ENCODE measurements at places on chromosomes 13 and 19. TPM values are rescaled to one million over a fixed set of nuclear protein-coding genes. Genes with fewer than 3 reads are reported as not detected.

Gene ZNF296
- total RNA-seq: 4.1 TPM

- no peak for DNase-seq
These were observed 67.1 kb downstream of the KDM4B start for GRCh38 chr19:5035793-5036697.

Gene STK11
- 87.5 TPM for total RNA-seq

Gene KLK1
- 55.0 TPM for total RNA-seq

DNA sequence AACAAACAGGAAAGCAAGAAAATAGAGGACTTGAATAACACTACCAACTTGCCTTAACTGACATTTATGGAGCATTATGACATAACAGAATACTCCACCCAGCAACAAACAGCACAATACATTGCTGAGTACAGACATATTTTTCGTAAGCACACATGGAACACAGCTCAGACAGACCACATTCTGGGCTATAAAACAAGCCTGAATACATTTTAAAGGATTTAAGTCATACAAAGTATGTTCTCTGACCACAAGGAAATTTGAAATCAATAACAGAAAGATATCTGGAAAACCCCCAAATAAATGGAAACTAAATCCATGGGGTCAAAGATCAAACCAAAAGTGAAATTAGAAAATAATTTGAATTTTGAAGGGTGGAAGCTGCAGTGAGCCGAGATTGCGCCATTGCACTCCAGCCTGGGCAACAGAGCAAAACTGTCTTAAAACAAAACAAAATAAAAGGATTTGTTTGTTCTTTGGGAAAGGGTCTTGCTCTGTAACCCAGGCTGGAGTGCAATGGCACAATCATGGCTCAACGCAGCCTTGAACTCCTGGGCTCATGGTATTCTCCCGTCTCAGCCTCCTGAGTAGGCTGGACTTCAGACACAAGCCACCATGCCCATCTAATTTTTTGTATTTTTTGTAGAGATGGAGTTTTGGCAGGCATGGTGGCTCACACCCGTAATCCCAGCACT lies 5.6 kb downstream of the ZDHHC20 start:
- no peak for DNase-seq

Gene ZNF134
- 11.6 TPM for total RNA-seq

- DNase-seq: no peak
These were observed 1495.0 kb upstream of the PCDH20 start for GRCh38 chr13:62910541-62911060.

Gene IGFL2
- not detected for total RNA-seq

DNA sequence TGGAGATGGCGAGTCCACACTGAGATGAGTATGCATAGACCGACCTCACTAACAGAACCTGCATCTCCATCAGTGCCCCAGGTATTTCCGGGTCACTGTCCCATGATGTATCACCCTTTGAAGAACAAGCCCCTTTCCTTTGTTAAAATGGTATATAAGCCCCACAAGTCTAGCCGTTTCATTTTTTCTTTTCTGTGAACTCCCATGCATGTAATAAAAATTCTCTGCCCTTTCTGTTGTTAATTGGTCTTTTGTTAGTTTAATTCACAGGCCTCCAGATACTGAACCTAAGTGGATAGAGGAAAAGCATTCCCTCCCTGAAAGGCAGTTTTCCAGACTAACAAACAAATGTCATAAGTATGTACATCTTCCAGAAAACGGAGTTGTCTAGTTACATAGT lies 15.0 kb upstream of the CD177 start:
- no peak for DNase-seq

DNA sequence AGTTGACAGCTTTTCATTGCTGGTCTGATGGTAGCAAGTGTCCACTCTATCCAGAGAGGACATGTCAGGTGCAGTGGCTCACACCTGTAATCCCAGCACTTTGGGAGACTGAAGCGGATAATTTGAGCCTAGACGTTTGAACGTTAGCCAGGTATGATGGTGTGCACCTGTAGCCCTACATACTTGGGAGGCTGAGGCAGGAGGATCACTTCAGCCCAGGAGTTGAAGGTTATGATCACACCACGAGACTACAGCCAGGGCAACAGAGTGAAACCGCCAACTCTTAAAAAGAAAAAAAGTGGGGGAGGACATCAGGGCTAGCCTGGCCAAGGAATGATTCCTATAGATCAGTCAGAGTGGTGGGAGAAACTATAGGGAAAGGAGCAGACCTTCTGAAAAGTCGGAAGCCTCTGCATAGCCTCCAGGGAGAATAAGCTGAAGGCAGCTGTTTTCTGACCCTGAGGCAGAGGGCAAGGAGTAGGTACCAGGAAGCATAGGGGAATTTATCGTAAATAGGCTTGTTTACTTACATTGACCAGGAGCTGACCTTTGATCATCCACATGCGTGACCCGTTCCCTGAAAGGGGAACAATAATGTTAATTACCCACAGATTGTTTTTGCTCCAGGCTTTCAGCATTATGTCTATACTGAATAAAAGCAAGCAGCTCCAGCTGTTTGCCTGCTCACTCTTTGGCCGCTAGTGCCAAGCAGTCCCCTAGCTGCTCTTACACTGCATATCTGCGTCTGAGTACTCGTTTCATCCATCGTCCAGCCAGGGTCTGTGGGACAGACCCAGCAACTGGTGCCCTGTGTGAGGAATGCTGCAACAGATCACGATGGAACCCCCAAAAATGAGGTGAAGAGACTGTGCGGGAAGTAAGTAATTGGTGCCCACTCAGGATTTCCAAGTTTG lies 161.6 kb downstream of the RNF17 start:
- DNase-seq: no peak

GRCh38 chr19:3949294-3949693 lies 16.4 kb downstream of the NMRK2 start:
- no peak for DNase-seq

Gene TYROBP
- 9.4 TPM for total RNA-seq

Gene PIN1
- 71.4 TPM for total RNA-seq

Gene GPR4
- total RNA-seq: 2.6 TPM

DNA sequence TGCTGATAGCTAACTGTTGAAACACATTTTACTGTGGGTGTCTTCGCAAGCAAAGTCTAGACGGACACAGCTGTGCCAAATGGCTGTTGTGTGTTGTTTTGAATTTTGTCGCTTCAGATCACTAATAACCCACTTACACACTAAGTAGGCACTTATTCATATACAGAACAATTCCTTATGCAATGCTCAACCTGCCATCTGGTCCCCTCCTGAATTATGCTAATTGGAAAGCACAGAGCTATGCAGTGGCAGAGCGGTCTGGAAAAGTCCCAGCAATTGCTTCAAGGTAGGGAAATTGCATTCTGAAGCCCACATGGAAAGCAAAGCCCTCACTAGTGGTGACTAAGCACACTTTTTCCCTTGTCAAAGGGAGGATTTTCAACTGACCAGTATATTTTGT lies 69.9 kb downstream of the C13orf42 start:
- DNase-seq: no peak

Data from stomach (tissue), 19 donors.